ENCODE measurements at places on chromosomes 5 and 9.

- DNase-seq = no peak
Observed at GRCh38 chr5:57441557-57441956, 41.1 kb downstream of the ACTBL2 start.

DNA sequence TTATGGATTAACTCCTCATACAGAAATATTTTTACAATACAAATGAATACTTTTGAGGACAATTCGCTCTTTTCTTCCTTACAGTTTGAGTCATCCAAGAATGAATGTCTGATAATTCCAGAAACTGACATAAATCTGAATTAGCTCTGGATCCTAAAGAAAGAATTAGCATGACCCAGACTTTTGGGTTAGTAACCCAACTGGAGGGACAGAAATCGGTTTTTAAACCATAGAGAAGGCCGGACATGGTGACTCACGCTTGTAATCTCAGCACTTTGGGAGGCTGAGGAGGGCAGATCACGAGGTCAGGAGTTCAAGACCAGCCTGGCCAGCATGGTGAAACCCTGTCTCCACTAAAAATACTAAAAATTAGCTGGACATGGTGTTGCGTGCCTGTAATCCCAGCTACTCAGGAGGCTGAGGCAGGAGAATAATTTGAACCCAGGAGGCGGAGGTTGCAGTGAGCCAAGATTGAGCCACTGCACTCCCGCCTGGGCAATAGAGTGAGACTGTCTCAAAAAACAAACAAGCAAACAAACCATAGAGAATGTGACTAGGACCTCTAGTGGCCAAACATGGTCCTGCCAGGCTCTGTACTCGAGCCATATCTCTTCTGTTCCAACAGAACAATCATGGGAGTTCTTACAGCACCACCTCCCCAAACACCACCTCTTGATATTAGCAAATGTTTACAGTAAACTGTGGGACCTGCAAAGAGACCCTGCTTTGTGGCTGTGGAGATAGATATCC is 44.8 kb downstream of the LURAP1L start:
- DNase-seq = no peak

DNA sequence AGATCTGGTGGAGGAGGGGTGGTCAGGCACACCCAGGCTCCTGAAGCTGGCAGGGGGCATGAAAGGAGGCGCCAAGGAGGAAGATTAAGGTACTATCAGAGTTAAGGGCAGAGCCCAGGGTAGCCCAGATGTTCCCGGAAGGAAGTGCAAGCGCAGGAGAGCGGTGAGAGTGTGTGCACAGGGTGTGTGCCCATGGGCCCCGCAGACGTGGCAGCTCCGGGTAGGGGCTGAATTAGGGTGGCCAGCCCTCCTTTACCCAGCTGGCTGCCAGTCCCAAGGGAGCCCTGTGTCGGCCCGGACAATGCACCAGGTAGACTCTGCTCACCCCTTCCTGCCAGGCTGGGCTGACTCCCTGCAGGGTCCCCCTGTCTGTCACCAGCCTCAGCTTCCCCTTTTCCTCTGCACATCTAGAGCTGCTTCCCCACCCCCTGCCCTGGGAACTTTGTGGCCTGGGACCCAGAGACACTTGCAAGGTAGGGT is at the start of gene SMIM33:
SMIM33 (plus strand) TSS at position 184 of the 480 bp plus-strand sequence; CDS start at position 302, 118 bp downstream.
- no peak for DNase-seq

- DNase-seq = no peak
Observed at GRCh38 chr9:86079421-86079831, 19.9 kb downstream of the GOLM1 start.

DNA sequence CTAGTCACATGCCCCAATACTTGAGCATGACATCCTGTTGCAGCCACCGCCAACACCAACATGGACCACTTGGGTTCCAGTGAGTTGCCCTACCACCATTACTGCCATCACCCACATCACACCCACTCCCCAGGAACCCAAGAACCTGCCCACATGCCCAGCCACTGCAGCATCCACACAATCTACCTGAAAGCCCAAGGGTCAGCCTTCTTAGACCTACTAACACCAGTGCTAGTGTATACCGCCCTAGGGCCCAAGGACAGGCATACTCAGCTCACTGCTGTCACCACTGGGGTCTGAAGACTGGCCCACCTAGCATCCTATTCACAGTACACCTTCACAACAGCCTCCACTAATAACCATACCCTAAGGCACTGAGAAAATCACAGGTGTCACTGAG is 82.0 kb downstream of the SYK start:
- DNase-seq = no peak

- DNase-seq = no peak
Observed at GRCh38 chr5:135578305-135578684, 496 bp downstream of the CXCL14 start.

- DNase-seq = no peak
Observed at GRCh38 chr5:94736498-94736897, 118.0 kb downstream of the SLF1 start.

All from NCI-H2081 treated with DMSO at 0.1 percent for 48 hours (cell line).